ENCODE measurements at places on chromosomes 6 and 20.

DNA sequence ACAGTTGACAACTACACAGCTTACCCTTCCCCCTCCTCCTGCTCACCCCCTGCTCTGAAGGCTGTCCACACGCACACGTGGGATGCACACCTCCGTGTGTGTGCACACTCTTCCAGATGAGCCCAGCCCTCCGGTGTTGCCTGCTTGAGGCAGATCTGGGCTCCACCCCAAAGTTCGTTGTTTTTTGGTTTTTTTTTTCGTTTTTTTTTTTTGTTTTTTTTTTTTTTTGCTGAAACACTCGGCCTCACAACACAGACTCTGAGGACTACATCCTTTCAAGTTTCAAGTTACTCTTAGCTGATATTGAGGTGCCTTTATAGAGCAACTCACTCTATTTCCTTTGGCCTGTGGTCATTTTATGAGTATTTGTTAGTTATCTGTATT lies 88.2 kb downstream of the RREB1 start:
- DNase-seq, result no peak

DNA sequence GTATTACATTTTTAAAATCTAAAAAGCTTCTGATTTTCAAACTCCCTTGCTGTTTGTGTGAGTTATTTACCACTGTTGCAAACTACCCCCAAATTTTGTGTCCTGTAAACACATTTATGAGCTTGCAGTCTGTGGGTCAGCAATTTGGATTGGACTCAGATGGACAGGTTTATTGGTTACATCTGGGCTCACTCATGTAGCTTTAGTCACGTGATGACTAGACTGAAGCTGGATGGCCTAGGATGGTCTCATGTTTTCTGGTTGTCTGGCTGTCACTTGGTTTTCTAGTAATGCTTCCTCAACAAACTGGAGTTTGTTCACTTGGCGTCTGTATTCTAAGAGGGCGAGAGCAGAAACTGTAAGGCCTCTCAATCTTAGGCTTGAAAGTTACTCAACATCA lies 12.2 kb upstream of the C6orf58 start:
- no peak for DNase-seq

GRCh38 chr6:122730775-122731386 lies 48.6 kb upstream of the FABP7 start:
- peak; percentile 29 for DNase-seq

GRCh38 chr6:36132246-36132895 lies 2.1 kb downstream of the MAPK13 start:
- no peak for DNase-seq

DNA sequence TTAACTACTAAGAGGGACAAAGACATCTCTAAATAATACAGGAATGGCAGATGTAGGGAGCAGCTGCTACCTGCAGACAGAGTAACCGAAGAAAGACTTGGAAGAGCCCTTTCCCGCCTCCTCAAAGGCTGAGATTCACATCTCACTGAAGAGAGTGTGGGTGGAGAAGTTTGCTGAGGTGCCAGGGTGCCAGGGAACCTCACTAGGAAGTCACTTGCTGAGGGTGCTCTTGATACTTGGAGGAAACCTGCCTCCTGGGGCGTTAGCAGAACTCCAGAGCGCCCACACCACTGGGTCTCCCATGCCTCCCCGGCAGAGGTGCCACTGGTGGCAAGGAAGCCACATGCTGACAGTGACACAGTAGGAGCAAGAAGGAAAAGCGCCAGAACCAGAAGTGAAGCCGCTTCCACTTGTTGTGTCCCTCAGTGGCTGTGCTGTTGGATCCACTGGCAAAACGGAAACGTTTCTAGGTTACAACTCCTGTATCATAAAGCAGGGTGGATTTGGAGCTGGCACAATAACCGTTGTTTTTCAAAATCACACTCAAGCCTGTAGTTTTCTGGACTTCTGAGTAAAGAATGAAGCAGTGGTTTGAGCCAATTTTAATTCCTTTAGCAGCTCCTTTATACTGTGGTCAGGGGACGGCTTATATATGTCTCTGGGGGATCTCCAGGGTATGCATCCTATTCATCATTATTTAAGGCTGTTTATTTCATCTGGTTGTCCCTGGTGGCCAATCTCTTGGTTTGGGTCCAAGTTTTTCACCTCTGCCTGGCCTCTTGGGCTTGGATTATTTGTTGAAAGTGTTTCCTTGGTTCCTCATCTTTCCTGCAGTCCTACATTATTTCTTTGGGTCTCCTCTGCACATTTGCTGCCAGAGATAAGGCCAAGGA lies 64.5 kb downstream of the CDC5L start:
- no peak for DNase-seq

- DNase-seq, result no peak
Observed at GRCh38 chr20:1800180-1800579, 95.0 kb upstream of the SIRPA start.

- no peak for DNase-seq
Observed at GRCh38 chr6:49555951-49556350, 5.5 kb downstream of the C6orf141 start.

GRCh38 chr6:105014448-105014847 lies 57.5 kb downstream of the LIN28B start:
- DNase-seq, result no peak

DNA sequence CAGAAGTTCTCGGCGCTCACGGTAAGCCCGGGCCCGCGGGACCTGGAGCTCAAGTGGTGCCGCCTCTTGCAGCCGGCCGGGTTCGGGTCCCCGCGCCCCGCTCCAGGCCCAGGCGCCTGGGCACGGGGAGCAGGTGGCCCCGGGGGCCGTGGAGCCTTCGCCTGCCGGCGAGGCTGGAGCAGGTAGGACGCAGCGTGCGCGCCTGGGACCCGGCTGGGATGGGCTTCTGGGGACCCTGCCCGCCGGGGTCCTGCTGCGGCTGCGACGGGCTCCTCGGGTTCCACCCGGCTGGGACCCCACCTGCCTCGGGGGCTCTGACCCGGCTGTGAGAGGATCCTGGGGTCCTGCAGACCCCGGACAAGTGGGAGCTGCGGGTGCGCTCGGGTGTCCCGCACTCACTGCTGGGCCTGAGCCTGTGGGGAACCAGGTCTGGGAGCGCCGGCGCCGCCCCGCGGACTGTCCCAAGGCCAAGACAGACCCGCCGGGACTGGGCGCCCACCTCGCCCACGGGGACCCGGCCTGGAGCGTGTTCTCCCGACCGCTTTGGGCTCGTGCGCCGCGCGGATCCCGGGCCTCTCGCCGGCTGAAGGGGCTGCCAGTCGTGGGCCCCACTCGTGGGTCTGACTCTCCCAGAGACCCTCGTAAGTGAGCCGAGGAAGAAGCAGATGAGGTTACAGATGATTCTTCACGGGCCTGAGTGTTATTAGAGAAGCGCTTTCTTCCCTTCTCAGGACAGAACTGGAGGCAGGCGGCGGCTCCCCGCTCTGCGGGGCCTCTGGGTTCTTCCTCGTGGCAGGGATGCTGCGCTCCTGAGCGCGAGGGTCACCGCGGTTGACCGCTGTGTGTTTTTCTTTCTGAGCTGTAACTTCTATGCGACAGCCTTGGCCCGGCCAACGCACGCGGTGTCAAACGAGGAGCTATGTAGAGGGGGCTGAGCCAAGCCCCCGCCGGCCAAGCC lies 729 bp downstream of the SMOC2 start:
- DNase-seq, result peak; percentile 51

- DNase-seq, result no peak
Observed at GRCh38 chr6:156828280-156828703, 51.1 kb downstream of the ARID1B start.

GRCh38 chr6:27601668-27602254 lies 128.9 kb upstream of the ZNF184 start:
- DNase-seq, result no peak

- DNase-seq, result no peak
Observed at GRCh38 chr6:46262928-46263706, 92.3 kb upstream of the ENPP5 start.

GRCh38 chr6:143356101-143356880 lies 94.2 kb downstream of the ADAT2 start:
- no peak for DNase-seq

DNA sequence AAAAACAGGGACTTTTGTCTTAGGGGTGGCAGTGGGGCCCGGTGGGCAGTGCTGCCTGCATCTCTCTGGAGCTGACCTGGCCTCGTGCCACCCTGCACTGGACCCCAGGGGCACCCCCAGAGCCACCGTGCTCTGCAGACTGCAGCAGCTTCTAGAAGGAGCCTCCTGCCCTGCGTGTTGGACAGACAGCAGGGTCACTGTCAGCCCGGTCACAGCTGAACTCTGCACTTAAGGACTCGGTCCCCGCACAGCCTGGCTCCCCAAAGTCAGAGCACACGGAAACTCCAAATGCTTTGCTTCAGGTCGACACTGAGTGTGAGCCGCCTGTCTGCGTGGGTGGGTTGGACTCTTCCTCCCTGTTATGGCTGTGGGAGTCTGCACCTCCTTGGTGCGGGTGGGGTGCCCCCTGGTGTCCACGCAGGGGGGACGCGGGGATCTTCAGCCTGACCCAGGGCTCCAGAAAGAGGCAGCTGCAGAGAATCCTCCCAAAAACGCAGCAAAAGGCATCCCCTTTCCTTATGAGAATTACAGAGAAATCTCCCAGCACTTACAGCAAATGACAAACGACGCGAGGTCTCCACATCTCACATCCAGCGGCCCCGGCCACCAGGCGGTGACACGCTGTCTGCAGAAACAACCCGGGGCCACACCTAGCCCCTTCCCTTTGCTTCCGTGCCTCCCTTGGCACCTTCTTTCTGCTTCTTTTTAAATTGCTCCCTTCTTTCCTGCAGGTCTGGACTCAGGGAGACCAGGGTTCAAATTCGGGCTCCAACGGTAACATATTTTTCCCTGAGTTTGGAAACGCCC lies 36.3 kb upstream of the DACT2 start:
- DNase-seq, result peak; percentile 66

GRCh38 chr6:37172912-37173492 lies 3.0 kb downstream of the PIM1 start:
- no peak for DNase-seq

- no peak for DNase-seq
Observed at GRCh38 chr6:35942355-35942754, 21.5 kb upstream of the SRPK1 start.

GRCh38 chr6:168670401-168670985 lies 229.5 kb downstream of the SMOC2 start:
- no peak for DNase-seq

GRCh38 chr6:101614774-101615173 lies 221.3 kb downstream of the GRIK2 start:
- DNase-seq, result no peak

DNA sequence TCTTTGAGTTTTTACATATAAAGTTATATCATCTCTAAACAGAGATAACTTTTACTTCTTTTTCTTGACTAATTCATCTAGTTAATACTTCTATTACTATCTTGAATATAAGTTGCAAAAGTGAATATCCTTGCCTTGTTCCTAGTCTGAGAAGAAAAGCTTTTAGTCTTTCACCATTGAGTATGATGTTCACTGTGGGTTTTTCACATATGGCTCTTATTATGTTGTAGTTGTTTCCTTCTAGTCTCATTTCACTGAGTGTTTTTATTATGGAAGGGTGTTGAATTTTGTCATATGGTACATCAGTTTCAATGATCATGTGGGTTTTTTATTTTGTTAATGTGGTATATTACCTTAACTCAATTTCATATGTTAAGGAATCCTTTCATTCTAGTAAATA lies 488.3 kb downstream of the COL12A1 start:
- no peak for DNase-seq

GRCh38 chr6:102355578-102355977 lies 962.1 kb downstream of the GRIK2 start:
- no peak for DNase-seq

DNA sequence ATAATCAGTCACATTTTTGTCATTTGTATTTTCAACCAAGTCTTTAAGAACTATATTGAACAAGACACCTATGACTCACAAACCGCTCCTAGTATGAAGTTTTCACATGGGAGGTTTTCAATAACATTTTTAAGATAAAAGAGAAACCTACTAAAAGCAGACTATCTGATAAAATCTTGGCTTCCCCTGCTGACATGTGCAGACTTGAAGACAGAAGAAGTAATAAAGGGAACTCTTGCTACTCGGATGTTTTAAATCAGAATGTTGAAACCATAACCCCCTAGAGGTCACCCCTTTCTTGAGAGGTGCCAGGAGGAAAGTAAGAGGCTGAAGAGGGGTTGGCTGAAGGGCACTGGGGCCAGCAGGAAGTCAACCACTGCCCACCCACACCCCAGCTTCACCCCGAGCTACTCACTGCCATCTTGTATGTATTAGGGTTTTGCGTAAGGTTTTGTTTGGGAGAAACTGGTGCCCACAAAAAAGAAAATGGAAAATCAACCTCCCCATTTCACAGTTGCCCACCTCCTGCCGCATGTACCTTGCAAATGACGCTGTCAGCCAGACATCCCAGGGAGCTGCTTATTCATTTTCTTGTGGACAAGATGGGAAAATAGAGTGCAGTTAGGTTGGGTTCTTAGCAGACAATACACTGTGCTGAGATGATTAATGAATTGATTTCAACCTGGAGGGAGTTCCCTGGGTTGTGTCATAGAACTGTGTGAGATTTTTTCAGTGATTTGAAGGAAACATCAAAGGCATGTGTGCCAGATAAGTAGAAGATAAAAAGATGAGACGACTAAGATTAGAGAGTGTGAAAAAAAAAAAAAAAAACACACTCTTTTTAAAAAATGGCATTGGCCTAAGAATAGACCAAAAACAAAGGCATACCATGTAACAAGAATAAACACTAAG lies 83.2 kb upstream of the TAB2 start:
- DNase-seq, result no peak

- no peak for DNase-seq
Observed at GRCh38 chr6:78101387-78101786, 448.5 kb downstream of the MEI4 start.

DNA sequence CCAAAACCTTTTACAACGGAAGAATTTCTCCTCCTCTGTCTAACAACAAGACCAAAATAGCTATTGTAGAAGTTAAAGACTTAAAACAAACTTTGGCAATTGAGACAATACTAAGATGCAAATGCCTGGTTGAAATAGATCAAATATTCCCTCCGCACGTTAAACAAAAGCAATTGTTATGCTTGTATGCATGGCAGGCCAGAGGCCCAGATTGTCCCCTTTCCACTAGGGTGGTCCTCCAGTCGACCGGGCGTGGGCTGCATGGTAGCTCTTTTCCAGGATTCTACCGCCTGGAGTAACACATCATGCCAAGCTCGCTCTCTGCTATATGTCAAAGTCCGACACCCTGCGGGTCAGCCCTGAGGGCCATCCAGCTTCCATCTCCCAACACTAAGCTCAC lies 234.7 kb downstream of the RNGTT start:
- DNase-seq, result no peak

DNA sequence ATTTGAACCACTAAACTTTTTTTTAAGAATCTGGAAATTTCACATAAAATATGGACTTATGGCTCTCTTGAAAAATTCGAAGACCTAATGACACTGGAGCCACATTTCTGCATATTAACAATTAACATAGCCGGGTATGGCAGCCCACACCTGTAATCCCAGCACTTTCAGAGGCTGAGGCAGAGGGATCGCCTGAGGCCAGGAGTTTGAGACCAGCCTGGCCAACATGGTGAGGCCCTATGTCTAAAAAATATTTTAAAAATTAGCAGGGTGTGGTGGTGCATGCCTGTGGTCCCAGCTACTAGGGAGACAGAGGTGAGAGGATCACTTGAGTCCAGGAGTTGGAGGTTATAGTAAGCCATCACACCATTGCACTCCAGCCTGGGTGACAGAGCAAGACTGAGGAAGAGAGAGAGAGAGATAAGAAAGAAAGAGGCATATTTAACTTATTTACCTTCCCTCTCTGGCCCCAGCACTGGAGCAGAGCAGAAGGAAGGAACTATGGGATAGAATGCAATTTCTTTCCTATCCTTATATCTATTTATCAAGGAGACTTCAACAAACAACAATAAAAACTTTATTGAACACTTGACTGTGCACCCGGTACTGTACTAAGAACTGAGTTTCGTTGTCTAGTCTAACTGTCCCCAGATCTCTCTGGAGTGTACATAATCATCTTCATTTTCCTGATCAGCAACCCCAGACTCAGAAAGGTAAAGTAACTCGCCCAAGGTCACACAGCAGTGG lies 63.6 kb upstream of the EYA2 start:
- no peak for DNase-seq

All from NCI-H1092 treated with DMSO at 0.1 percent for 48 hours (cell line).